Cerebellum (tissue), 4 donors: ENCODE measurements at places on chromosomes 16 and 17. TPM values are rescaled to one million over a fixed set of nuclear protein-coding genes. Genes with fewer than 3 reads are reported as not detected.

Gene AOC2
- 1.9 TPM for total RNA-seq

Gene WNT9B
- 4.1 TPM for total RNA-seq

Gene PHF12
- 27.5 TPM for total RNA-seq

Gene ABAT
- total RNA-seq = 139 TPM

Gene KRTAP2-2
- not detected for total RNA-seq

Gene CD300A
- total RNA-seq = 2.6 TPM

Gene EXOC3L1
- 2.1 TPM for total RNA-seq

Gene KRTAP4-3
- not detected for total RNA-seq

Gene USP36
- 24.3 TPM for total RNA-seq

Gene PDP2
- 11.3 TPM for total RNA-seq

- DNase-seq = peak; percentile 29
Observed at GRCh38 chr16:30416624-30417528, 9.5 kb downstream of the ZNF771 start.

GRCh38 chr17:19390951-19391350 lies 4.0 kb upstream of the MFAP4 start:
- no peak for DNase-seq

GRCh38 chr16:11066261-11066870 lies 122.0 kb downstream of the CLEC16A start:
- no peak for DNase-seq

GRCh38 chr16:84526794-84527531 lies 22.5 kb upstream of the MEAK7 start:
- no peak for DNase-seq

GRCh38 chr17:76383546-76384221 lies 725 bp upstream of the SPHK1 start:
- DNase-seq = no peak

DNA sequence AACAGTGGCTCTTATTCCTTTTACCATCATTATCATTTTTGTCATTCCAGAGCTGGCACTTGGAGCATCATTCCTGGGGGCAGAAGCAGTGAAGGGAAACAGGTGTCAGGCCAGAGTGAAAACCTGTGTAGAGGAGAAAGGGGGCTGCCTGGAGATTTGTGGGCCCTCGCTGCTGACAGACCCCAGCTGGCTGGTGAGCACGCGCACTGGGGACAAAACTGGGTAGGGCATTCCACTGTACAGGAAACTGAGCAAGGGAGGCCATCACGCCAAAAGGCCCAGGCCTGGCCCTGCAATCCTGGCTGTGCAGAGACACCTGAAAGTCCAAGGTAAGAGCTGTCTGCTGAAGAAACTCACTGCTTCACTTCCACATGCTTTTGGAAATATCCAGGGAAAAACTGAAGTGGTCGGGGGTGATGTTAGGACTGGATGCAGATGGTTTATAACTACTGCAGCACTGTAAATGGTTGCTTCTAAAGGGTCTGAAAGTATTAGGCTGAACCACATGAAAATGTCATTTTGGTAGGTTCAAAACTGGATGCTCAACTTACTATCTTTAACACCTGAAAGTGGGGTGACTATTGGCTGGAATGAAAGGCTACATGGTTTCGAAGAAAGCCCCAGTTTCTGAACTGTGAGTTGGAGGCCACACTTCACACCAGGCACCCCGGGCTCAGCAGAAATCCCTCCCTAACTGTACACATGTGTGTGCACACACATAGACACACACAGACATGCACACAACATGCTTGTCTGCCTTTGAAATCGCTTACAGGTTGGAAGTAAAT lies 225.0 kb downstream of the C16orf78 start:
- DNase-seq = no peak

- no peak for DNase-seq
Observed at GRCh38 chr16:22623351-22623781, 112.7 kb downstream of the NPIPB5 start.

DNA sequence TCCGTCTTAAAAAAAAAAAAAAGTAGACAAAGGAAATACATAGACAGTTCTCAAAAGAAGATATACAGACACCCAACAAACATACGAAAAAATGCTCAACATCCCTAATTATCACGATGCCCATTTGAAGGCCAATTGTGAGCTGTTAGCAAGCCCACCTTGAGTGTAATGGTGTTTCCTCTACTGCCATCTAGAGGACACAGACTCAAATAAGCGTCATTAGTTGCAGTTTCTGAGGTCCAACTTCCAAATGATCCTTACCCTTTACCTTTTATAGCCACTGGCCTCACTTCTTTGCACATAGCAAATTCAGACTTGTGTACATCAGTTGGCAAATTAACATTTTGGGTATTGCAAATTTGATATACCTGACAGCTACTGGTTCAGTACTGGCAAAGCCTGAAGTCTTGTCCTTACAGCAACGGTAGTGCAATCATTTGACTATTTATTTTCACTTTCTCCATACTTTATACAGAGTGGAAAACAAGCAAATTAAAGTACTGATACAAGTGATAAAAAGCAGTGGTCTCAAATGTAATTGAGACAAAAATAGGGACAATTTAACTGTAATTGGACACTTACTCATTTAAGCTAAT lies 536.3 kb upstream of the EEF2KMT start:
- peak; percentile 32 for DNase-seq

DNA sequence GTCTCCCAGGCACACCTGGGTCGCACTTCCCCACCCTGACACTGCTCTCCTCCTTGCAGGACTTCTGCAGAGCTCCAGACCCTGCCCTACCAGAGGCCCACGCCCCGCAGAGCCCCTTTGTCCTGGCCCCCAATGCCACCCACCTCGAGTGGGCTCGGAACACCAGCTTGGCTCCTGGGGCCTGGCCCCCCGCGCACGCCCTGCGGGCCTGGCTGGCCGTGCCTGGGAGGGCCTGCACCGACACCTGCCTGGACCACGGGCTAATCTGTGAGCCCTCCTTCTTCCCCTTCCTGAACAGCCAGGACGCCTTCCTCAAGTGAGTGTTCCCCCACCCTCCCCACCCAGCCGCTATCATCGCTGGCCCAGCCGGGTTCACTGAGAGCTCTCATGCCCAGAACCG lies 79.6 kb downstream of the MGAT5B start:
- DNase-seq = no peak

DNA sequence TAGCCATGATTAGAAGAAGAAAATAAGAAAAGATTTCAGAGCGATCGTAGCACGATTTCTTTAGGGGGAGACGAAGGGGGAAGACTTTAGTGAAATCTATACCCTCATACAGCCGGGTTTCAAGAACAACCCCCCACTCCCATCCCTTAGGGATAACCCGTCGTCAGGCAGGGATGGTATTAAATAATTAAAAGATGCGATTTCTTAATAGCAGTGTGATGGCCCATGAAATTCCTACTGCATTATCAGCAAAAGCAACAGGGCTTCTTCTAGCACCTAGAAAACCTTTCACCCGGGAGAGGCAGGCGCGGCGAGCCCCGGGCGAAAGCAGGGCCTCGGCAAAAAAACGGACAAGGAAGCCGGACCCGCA lies 1.4 kb downstream of the CDH11 start:
- no peak for DNase-seq
